NCI-H748 treated with DMSO at 0.1 percent for 48 hours (cell line): ENCODE measurements at places on chromosomes 2 and 18.

DNA sequence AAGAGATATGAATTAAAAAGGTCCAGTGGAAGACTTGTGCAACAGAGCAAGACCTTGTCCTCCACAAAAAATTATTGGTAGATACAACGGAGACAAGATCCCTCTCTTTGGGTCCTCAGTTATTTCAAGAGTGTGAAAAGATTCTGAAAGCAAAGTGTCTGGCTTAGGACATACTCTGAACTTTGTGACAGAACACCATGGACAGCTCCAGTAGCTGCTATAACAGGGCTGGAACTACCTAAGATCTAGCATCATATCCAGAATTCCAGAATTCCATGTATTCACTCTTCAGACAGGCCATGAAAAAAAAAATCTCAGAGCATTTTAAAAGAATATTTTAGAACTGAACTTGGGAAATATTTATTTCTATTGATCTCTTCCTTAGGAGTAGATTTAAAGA lies 74.8 kb upstream of the ZBTB14 start:
- DNase-seq = no peak

DNA sequence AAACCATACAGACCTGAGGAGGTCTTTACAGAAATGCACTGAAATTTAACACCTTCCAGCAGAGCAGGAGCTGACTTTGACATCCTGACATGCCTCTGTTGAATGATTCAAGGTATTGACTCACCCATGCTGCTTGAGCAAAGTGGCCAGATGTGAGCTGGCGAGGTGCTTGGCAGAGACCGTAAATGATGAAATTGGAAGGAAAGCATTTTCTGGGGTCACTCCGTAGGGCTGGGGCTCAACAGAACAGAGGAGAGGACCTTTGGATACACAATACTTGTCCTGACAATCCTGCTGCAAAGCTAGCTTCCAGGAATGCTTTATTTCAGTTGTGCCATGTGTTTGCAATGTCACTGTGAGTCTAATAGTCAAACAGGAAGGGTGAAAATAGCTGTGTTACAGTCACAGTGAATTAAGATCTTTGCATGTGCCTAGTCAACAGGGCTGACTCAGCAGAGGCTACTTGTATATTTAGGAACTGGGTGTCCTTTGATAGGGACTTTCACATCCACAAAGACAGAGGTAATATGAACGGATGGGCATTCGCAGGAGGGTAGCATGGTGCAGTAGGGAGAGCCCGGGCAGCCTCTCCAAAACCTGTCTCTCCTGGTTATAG lies 31.6 kb upstream of the NCK2 start:
- no peak for DNase-seq

DNA sequence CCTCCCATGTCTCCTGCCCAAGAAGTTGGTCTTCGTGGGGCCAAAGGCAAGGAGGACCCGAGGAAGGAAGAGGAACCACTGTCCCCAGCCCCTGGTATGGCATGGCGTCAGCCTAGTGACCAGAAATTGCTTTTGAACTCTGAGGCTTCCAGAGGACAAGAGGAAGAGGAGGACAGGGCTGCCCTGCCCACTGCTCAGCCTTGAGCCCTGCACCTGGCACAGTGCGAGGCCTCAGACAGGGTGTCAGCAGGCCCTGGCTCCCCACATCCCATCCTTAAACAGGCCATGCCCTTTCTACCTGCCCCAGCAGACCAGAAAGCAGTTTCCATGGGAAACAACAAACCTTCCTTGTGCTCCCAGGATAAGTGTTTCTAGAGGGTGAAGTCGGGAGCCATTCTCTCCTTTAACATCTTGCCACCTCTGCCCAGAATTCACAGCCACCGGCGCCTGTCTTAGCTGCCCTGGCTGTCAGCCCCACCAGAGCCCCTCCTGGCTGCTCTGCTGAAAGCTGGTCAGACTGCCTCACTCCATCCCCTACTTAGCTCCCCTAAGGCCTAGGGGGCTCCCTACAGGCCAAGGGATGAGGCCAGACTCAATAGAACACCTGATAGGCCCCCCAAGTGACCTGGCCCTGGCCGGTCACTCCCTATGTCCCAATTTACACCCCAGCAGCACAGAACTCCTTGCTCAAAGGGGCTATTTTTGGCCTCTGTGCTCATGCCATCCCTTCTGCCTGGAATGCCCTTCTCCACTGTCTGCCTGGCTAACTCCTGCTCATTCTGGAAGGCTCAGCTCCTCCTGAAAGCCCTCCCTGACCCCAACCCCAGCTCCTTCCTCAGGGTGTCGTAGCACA lies 20.6 kb downstream of the ATOH8 start:
- DNase-seq = no peak

DNA sequence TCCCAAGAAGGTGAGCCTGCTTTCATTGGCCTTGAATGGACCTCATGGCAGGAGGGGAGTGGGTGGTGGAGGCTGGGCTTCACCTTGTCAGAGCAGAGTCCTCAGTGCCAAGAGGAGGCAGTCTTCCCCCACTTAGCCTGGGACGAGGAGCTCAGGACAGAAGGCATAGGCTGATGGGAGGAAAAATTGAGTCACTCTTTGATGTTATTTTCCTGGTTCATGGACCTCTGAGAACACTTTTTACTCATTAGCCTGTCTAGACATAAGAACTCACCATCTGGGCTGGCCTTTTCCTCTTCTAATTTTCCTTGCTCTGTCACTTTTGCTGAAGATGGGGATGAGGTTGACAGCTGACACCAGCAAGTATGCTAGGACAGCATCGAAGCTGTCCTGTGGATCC lies 225.7 kb upstream of the TNP1 start:
- DNase-seq = no peak
